ENCODE measurements at places on chromosomes 1 and 21.

DNA sequence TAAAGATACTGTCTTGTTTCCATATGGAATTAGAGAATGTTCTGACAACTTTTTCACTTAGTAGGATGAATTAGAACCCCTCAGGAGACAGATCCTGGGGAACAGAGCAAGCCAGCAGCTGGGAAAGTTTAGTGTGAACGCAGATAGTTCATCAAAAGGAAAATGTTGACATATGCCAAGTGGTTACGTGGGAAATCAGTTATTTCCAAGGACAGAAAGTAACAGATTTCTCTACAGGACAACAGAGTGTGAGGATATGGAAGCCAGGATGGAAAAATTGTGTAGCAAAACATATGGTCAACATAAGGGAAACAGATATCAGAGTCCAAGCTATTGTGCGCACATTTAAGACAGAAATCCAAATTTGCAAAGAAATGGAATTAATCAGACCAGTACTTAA lies 419.5 kb downstream of the LRRIQ3 start:
- DNase-seq: no peak

DNA sequence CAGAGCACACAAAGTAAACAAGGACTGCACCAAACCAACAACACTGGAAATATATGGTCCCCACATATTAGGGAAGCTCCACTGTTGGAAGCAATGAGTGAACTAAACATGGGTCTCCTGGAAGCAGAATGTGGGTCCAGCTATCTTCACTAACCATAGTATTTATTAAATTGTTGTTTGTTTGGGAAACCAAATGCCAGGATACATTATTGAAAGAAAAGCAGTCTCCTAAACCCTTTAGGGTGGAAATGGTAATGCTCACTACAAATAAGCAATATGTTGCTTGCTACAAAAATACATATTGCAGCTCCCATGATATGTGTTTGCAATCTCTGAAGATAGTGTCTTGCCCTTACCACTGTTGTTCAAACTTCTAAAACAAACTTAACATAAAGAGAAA lies 2.2 kb downstream of the NEGR1 start:
- DNase-seq: no peak

DNA sequence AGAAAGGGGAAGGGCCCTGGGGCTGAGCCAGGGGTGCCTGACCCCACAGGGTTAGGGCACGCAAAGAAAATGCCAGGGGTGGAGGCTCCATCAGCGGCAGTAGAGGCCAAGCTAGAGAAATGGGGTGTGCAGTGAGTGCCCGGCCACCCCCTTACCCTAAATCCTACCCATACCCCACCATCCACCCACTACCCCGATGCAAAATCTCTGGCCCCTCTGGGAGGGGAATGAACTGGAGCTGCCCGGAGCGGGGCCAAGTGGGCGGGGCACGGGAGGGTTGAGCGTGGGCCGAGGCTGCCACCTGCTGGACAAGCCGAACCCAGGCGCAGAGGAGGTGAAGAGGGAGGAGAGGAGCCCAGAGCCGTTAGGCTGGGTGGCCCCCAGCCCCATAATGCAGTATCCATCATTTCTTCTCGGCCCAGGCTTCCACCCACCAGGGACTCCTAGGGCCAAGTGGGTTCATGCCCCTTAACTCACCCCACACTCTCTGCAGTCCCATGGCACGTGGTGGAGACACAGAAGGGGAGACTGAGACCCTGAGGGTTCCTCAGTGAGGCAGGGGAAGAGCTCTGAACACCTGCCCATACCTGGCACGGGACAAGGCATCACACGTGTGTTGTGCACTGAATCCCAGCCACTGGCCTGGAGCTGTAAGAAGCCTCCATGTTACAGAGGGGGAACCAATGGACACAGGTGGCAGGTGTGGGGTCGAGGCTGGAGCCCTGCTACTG lies 1.4 kb upstream of the C1QC start:
- DNase-seq: no peak

DNA sequence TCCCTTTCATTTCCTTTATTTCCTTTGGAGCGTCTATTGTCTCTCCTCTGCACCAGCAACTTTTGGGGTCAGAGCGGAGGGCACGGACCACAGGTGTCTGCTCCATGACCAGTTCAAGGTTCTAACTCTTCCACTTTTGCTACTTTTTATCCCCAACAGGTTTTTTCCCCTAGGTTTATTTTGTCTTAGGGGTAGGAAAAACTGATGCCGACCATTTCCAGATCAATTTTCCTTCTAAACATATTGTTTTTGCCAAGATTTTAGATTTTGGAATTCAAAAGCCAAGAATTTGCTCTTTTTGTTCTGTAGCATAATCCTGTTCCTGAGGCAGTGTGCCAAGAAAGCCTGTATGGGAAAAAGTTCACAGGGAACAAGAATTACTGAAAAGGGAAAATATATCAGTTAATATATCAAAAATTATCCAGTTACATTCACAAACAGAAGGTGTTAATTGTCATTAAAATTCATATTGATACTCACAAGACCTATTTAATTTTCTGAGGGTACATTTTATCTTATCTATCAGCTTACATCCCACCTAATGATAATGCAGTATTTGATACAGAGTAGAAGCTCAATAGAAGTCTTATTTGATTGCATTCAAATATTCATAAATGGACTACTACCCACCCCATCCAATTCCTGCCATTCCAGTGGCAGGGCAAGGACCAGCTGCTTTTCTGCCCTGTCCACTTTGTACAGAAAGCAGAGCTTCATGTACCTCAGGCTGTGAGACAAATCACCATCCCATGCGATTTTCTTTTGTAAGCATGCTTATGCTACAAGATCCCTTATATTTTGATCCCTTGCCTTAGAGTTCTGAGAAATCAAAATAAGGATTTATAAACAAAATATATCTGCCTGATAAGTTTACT lies 31.2 kb downstream of the TSEN15 start:
- DNase-seq: no peak

DNA sequence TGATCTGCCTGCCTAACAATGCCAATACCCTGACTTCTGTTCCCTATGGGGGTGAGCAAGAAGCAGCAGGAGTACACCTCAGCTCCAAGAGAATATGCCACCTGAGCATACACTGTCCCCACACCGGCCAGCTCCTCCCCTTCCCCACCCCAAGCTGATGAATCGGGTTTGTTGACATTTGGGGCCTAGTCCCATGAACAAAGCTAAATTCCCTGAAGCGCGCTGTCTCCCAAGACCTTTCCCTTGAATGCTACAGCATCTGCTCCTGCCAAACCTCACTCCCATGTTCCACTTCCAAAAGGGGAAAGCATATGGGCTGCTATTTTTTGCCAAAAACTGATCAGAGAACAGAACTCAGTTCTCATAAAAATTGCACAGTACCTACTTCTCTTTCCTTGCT lies 220.4 kb upstream of the CAMK1G start:
- no peak for DNase-seq

GRCh38 chr1:219876798-219877209 lies 51.6 kb downstream of the SLC30A10 start:
- DNase-seq: no peak

- no peak for DNase-seq
These were observed 20.6 kb downstream of the TRAF5 start for GRCh38 chr1:211347077-211347844.

- DNase-seq: no peak
These were observed 52.2 kb downstream of the TRAF5 start for GRCh38 chr1:211378844-211379243.

GRCh38 chr1:223180731-223181321 lies 37.8 kb upstream of the TLR5 start:
- DNase-seq: no peak
